NCI-H1105 (cell line): ENCODE measurements at places on chromosomes 16 and 17.
A peak's percentile ranks its signal among the peaks of the same experiment; 100 is the strongest.

DNA sequence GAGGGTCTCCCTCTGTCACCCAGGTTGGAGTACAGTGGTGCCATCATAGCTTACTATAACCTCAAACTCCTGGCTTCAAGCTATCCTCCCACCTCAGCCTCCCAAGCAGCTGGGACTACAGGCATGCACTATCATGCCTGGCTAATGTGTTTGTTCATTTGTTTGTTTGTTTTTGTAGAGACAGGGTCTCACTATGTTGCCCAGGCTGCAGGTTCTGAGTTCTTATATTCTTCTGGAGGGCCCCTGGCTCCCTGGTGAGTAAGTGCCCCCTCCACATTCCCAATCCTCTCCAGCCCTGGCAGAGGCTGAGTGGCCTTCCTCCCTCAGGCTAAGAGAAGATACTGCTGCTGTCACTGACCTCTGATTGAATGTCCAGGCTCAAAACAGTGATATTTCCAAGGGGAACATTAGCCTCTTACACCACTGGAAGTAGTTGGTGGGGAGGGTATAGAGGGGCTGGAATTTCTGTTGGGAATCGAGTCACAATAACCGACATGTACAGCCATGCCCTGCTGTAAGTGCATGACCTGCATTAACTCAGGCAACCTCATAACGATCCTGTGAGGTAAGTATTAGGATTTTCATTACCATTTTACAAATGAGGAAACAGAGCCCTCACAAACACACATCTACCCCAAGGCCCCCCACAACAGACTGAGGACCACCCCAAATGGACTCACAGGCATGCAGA lies 2.7 kb upstream of the ETV4 start:
- DNase-seq = no peak

DNA sequence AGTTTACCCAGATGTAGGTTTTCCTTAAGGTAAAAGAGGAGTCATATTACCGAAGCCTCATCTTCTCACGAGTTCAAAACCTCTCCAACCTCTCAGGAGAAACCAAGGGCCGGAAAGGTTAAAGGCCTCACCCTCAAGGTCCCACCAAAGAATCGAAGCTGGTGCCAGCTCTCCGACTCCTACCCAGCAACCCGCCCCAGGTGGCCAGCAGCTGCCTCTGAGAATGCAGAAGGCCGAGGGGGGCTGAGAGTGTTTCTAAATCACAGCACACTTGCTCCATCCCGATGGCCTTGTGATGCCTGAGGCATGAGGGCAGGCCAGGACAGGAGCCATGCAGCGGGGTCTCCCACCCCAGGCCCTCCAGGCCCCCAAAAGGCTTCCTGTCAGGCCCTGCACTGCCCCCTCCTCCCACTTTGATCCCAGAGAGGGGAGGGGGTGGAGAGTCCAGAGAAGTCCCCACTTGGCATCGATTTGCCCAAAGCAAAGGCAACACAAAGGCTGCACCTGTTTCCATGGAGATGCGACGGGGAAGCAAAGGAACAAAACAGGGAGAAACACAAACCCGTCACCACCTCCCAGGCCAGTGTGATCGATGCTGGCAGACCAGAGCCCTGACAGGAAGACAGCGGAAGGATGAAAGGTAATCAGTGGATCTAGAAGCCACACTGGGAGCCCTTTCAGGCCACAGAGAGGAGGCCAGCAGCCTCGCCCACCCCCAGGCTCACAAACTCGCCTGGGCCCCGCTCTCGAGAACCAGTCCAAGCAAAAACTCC lies 39.0 kb downstream of the CUEDC1 start:
- DNase-seq = no peak

DNA sequence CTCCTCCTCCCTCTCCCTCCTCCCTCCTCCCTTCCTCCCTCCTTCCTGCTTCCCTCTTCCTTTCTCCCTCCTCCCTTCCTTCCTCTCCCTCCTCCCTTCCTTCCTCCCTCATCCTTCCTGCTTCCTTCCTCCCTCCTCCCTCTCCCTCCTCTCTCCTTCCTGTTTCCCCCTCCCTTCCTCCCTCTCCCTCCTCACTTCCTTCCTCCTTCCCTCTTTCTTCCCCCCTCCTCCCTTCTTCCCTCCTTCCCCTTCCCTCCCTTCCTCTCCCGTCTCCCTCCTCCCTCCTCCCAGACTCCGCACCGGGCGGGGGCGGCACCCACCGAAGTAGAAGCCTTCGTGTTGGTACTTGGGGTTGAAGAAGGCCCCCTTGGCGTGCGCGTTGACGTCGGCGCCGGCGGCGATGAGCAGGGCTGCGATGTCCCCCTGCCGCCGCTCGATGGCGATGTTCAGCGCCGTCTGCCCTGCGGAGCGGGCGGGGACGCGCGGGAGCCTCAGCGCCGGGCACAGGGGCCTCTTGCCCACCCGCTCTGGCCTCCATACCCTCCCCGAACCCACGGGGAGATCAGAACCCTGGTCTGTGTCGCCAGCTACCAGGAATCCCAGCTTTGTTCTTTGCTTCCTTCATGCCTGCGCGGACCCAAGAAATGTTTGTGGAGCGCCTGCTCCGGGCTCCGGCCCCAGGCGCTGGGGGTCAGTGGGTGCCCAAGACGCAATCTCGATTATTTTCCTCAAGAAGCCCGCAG lies 22.2 kb downstream of the TRPV3 start:
- DNase-seq = no peak

DNA sequence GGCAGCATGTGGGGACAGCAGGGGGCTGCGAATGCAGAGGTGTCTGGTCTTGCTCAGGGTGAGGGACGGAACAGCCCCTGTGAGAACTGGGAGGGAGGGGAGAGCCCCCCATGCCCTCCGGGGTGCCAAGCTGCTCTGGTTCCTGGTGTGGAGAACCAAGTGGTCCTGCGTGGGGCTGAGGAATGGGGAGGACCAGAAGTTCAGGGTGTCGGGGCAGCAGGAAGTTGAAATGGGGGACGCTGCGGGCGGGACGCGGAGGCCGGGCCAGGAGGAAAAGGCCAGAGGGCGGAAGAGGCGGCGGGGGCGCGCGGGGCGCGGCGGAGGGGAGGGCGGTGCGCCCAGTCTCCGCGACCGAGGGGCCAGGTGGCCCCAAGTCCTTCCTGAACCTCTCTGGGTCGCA lies 3.6 kb downstream of the ALDH3A1 start:
- DNase-seq = no peak

- no peak for DNase-seq
These were observed 92.7 kb upstream of the NOL11 start for GRCh38 chr17:67624886-67625656.

- no peak for DNase-seq
These were observed 48.9 kb downstream of the RABEP1 start for GRCh38 chr17:5330981-5331380.

DNA sequence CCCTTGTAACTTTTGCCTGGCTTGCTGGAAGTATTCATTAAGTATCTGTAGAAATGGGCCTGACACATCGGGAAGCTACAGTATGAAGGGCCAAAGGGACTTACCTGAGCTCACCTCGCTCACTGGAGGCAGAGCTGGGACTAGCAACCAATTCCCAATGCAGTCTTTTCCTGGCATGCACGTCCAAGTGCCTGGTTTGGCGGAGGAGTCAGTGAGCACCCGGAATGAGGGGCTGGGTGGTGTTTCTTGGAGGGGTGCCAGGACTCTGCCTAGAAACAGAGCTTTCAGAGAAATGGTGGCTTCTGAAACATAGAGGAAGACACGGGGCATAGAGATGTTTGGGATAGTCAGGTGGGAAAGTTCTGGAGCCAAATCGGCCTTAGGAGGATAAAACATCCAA lies 18.4 kb upstream of the GPRC5C start:
- DNase-seq = no peak

- no peak for DNase-seq
These were observed 10.2 kb downstream of the CIBAR2 start for GRCh38 chr16:85101956-85102630.

- DNase-seq = peak; percentile 7
These were observed 383.2 kb upstream of the CCL2 start for GRCh38 chr17:33871720-33872540.
